Activated CD4-positive, alpha-beta T cell treated with anti-CD3 and anti-CD28 coated beads for 4 hours (primary cell): ENCODE measurements at places on chromosomes 13 and 19.
A peak's percentile ranks its signal among the peaks of the same experiment; 100 is the strongest.

GRCh38 chr19:6694147-6694815, 24.3 kb upstream of the TNFSF14 start:
- no peak for DNase-seq

GRCh38 chr13:49326222-49326917, 78.6 kb downstream of the CDADC1 start:
- no peak for DNase-seq

- no peak for DNase-seq
Measured at GRCh38 chr19:57803594-57804325, 11.0 kb downstream of the ZNF552 start.

GRCh38 chr13:83272076-83272475, 610.2 kb downstream of the SLITRK1 start:
- no peak for DNase-seq

DNA sequence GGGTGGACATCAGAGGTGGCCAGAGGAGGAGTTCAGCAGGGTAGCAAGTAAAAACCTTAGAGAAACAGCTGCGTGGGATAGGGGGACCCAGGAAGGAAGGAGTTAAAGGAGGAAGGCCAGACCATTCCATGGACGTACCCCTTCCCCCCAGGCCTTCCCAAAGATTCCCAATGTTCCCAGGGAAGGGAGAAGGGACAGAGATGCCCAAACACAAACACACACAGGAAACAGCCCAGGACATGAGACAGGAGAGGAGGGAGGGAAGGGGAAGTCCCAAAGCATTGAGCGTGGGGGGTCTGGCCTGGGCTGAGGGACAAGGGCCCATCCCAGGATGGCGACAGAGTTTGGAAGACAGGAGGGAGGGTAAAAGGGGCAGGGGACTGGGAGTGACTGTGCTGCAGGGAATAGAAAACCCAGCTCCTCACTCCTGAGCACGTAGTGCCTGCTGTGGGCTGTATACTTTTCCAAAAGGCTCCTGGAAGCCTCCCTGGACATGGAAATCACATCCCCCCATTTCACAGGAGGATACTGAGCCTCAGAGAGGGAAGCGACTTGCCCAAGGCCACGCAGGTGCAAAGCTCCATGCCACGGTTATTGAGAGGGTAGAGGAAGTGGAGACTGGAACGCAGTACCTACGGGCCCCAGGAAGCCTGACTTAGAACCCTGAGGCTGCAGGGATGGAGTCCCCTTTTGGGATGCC, 1.1 kb downstream of the SYDE1 start:
- no peak for DNase-seq

- DNase-seq, result no peak
Measured at GRCh38 chr19:30209617-30210600, 162.3 kb upstream of the ZNF536 start.

GRCh38 chr19:757811-758668, 7.1 kb downstream of the MISP start:
- no peak for DNase-seq

- DNase-seq, result no peak
Measured at GRCh38 chr13:52847682-52848432, 583 bp downstream of the PCDH8 start.

DNA sequence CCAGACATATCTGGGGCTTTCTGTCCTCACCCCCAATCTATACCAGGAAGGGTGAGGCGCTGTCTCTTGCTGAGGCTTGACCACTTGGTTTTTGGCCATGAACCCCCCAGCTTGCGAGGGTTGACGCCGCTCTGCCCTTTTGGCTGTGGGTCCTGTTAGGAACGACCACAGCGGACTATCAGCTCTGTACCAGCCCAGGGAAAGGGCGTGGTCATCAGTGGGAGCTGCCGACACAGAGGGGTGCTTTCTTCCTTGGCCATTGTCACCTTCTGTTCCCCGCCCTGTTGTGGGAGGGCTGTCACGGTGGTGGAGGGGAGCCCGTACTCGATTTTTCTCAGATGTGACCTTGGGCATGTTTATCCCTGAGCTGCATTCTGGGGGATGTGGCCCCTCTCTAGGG, 5.7 kb downstream of the DCAF15 start:
- DNase-seq, result no peak

- DNase-seq, result no peak
Measured at GRCh38 chr19:54600212-54600611, 6.8 kb downstream of the LILRA1 start.

GRCh38 chr13:76386321-76386720, 499.9 kb downstream of the KCTD12 start:
- DNase-seq, result no peak

DNA sequence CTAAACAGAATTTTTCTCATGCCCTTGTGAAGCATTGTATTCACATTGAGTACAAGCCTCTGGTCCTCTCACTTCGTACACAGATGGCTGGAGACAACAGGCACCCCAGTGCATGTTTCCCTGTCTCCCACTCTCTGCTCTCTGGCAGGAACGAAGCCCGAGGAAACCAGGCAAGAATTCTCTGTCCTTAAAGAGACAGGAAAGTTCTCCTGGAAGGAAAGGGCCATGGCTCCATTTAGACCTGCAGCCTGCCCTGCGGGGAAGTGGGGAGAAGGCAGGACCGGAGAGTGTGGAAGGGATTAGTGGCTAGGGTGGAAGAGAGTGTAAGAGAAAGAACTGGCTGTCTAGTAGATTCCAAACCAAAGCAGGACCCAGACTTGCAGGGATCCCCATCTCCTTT, 15.5 kb upstream of the AMER2 start:
- DNase-seq, result no peak

- DNase-seq, result no peak
Measured at GRCh38 chr19:9941671-9942070, 5.4 kb upstream of the OLFM2 start.

DNA sequence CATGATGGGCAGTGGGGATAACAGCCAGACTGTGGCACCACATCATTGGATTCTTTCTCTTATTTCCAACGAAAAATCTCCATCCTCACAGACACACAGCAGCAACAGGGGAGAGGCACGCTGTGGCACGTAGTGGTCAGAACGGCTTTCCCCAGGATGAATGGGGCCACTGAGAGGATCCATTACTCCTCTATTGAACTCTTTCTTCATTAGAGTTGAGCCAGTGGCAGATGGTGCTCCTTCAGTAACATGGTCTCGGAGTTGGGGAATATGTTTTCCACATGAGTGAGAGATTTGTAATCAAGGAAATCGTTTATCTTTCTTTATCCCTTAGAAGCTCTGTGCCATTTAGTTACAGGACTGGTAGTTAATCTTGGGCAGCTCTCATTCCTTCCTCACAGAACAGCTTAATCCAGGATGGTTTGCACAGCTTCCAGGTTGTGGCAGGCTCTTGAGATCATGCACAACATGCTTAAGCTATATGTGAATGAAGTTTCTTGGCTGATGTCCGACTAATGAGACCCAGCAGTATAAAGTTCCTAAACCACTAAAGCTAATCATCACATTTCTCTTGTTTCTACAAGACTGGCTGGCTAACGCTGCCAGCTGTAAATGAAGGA, 180.5 kb upstream of the SLC10A2 start:
- DNase-seq, result no peak

GRCh38 chr13:99277629-99278028, 19.4 kb upstream of the GPR18 start:
- DNase-seq, result no peak

GRCh38 chr13:92804346-92804745, 422.3 kb upstream of the GPC6 start:
- no peak for DNase-seq

DNA sequence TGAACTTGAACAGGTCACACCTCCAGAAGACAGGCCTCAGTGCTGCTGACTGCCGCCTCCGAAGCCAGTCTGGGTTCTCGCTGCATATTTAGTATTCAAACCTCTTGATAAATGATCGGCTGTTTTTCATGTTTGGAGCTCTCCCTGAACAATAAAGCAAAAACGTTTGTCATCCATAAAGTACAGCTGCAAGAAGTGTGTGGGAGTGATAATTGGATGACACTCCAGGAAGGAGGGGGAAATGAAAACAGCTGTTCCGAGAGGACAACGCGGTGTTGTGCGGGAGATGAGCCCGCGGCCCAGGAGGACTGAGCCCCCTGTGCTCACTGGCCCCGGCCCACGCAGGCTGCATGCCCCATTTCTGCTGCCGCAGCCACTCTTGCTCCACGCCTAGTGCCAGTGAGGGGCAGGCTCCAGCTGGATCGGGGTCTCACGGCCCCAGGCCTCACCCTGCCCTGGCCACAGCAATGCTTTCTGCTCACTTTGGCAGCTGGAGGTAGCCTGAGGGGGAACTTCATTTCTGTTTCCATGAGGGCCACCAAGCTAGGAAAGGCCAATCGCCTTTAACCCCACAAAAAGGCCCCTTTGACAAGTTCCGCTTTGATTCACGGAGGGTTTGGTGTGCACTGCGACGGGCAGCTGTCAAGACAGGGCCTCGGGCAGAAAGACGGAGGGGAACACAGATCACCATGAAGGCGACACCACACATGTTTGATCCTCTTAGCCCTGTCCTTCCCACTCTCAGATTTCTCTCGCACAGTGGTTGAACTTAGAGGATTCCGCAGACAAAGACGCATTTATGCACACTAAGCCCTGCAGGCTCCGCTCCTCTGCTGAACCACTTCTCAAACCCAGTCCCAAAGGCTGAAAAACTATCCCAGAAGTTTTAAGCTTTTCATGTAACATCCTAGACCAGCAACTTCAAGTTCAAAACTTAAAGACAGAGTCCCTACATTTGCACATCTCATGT, 537.6 kb downstream of the EFNB2 start:
- no peak for DNase-seq

DNA sequence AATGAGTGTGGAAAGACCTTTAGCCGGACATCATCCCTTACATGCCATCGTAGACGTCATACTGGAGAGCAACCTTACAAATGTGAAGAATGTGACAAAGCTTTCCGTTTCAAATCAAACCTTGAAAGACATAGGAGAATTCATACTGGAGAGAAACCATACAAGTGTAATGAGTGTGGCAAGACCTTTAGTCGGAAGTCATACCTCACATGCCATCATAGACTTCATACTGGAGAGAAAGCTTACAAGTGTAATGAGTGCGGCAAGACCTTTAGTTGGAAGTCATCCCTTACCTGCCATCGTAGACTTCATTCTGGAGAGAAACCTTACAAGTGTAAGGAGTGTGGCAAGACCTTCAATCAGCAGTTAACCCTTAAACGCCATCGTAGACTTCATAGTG, 11.7 kb upstream of the ZNF813 start:
- no peak for DNase-seq

DNA sequence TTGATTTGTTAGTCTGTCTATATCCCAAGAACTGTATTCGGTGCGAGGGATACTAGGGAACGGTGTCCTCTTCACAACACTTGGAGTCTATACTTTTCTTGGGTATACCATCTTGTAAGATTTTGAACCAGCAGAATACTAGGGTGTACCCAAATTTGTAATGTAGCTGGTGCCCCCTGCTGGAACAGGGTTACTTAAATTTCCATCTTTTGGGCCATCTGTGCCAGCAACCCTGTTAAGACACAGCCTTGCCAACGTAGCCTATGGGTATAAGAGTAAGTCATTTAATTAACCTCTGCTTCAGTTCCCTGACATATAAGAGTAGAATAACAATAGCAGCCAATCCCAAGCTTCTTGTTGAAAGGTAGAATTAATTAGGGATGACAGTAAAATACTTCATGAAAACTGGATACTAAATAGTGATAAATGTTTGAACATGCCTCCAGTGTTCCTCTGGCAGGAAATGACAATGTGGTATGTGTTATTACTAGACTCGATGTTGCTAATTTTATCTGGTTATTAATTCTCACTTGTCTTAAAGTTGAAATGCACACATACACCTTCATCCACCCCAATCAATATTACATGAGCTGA, 607.6 kb downstream of the FGF9 start:
- peak; percentile 75 for DNase-seq

DNA sequence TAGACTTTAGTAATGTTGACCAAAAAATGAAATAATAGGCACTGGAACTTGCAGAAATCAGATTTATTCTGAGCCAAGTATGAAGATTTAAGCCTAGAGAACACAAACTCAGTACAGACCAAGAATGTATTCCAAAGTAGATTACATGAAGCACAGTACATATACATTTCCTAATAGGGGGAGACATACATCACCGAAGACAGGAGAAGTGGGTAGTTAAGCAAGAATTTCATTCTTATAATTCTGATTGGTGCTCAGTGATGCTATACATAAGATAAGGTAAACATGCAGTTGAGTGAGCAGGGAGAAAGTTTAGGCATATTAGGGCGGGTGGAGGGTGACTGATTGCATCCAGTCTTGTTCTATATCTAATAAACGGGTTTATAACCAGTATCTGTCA, 2218.8 kb downstream of the PCDH9 start:
- no peak for DNase-seq

DNA sequence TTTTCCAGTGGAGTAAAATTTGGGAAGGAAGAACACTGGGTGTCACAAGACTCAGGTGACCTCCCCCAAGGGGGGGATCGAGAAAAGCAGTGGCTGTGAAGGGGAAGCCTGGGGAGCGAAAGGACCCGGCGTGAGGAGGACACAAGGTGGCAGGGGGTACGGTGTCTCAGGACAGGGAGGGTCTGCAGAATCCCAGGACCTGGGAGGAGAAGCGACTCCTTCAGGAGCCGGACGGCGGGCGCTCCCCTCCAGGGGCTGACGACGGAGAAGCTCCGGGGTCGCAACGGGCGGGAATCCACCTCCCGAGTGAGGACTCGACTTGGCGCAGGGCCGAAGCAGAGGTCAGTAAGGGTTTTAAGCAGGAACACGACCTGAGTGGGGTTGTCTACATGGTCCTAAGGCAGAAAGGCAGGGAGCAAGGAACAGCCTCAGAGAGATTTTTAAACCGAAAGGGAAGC, 529 bp downstream of the ZNF836 start:
- no peak for DNase-seq

- no peak for DNase-seq
Measured at GRCh38 chr19:13060233-13060963, 42.3 kb downstream of the LYL1 start.

GRCh38 chr19:56671613-56671994, at the start of gene ZNF835:
Gene ZNF835 (minus strand): TSS chr19:56671757. CDS start chr19:56665198, 6,559 bp downstream.
- peak; percentile 75 for DNase-seq

DNA sequence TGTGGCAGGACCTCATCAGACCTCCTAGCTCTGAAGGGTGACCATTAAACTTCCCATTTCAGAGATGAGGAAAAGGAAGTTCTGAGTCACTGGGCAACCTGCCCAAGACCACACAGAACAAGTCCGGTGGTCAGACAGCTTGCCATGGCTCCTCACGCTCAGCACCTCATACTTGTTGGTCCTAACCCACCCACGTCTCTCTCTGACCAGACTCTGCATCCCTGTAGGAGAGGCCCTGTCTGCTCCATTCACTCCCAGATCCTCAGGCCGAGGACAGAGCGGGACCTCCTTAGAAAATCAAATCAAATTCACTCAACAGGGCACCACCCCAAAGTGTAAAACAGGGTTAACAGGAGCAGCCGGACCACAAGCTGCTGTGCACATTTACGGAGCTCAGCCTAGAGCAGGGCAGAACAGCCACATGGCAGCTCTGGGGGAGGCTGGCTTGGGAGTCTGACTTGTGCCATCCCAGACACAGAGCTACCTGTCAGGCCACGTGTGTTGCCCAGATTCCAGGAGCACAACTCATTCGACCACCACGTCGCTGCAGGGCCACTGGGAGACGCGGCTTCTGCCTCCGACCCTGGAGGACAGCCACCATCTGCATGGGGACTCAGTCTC, 1.7 kb downstream of the MIER2 start:
- no peak for DNase-seq

GRCh38 chr19:13622766-13623715, 116.8 kb upstream of the CACNA1A start:
- DNase-seq, result no peak

GRCh38 chr13:79851318-79851717, 370.4 kb downstream of the NDFIP2 start:
- DNase-seq, result no peak

GRCh38 chr13:65342541-65343337, 1887.4 kb downstream of the PCDH9 start:
- DNase-seq, result no peak
